Ecto neural progenitor cell (in vitro differentiated cells): ENCODE measurements at places on chromosomes 7 and 10.

DNA sequence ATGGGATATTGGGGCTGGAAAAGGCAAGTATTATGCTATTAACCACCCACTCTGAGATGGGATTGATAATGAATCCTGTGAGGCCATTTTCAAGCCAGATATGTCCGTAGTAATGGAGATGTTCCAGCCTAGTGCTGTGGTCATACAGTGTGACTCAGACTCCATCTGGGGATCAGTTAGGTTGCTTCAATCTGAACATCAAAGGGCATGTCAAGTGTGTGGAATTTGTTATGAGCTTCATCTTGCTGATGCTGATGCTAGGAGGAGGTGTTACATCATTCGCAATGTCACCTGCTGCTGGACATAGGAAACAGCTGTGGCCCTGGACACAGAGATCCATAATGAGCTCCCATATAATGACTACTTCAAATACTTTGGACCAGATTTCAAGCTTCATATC, 144.7 kb downstream of the PLCE1 start:
- no peak for DNase-seq

DNA sequence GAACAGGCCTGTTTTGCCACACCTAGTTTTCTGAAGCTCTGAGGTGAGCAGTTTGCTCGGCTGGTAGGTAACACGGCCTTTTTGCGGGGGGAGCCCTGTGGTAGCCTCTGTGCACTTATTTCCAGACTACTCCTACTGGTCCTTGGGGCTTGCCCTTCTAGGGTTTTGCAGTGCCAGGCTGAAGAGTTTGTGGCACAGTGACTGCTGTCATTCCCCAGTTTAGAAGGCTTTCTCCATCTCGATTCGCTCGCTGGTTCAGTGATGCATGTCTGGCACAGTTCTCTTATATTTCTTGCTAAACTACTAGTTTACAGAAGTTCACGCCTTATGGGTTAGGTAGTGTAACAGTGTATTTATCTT, 711 bp downstream of the KIF20B start:
- DNase-seq: no peak

GRCh38 chr10:49661140-49661856, 18.2 kb upstream of the C10orf53 start:
- DNase-seq: no peak

GRCh38 chr10:99860466-99860865, 78.0 kb downstream of the ABCC2 start:
- no peak for DNase-seq

- DNase-seq: no peak
Observed at GRCh38 chr10:61897671-61898434, 3.6 kb upstream of the ARID5B start.
